ENCODE measurements at places on chromosomes 7 and 10. TPM values are rescaled to one million over a fixed set of nuclear protein-coding genes. Genes with fewer than 3 reads are reported as not detected.

Gene OR2A5
- total RNA-seq, result not detected

Gene RAB19
- not detected for total RNA-seq

Gene FIGNL1
- 4.7 TPM for total RNA-seq

Gene GPR85
- 2.0 TPM for total RNA-seq

Gene HTR7
- 0.31 TPM for total RNA-seq

Gene PARP12
- 8.5 TPM for total RNA-seq

Gene DRGX
- total RNA-seq, result not detected

Gene ATP5MK
- total RNA-seq, result 554 TPM

Gene SLC13A4
- total RNA-seq, result 0.12 TPM

Gene FOXI2
- total RNA-seq, result not detected

Gene TAS2R5
- total RNA-seq, result 0.59 TPM

Gene LRRC18
- not detected for total RNA-seq

Gene THNSL1
- total RNA-seq, result 2.1 TPM

Gene PRPS1L1
- not detected for total RNA-seq

- DNase-seq, result no peak
Measured at GRCh38 chr7:15678653-15679052, 7.8 kb downstream of the MEOX2 start.

GRCh38 chr7:92720604-92721350, 115.6 kb downstream of the CDK6 start:
- no peak for DNase-seq

- DNase-seq, result no peak
Measured at GRCh38 chr10:26837139-26837538, 23.6 kb downstream of the ABI1 start.

DNA sequence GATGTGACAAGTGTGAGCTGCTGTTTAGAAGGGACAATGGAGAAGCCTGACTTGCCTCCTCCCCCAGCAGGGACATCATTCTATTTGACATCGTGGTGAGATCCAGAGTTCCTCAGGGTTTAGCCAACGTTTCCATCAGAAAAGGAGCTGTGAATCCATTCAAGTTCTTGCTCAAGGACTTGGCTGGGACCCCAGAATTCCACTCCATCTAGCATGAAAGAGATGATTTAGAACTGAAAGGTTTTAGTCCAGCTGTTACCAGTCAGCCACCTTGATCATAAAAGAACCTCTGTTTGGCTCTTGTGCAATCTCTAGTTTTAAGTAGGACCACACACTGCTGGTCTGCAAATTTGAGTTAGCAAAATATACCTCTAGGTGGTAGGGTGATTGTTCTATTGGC, 337.6 kb downstream of the FRMD4A start:
- no peak for DNase-seq

- no peak for DNase-seq
Measured at GRCh38 chr7:41567031-41567730, 135.7 kb downstream of the INHBA start.

DNA sequence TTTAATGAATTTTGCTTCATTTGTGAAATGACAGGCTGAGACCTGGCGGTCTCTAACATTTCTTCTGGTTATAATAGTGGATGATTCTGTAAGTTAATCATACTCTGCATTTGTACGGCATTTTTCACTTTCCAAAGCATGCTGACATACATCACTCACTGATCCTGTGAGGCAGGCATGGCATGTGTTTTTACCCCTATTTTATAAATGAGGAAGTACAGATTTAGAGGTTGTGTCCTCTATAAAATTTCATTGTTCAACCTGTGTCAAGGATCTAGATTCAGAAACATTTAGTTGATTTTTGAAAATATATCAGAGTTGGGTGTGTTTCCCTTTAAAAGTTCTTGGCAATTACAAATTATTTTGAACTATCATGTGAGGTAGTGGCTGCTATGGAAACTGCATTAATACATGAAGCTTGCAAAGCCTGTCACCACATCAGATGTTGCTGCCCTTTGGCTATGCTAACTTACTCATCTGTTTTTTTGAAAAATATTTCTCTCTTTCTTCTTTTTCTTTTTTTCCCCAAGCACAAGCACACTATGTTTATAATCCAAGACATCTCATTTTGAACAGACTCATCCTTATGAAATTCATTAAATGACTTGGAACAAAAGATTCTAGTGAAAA, 172.7 kb downstream of the GNAI1 start:
- no peak for DNase-seq

DNA sequence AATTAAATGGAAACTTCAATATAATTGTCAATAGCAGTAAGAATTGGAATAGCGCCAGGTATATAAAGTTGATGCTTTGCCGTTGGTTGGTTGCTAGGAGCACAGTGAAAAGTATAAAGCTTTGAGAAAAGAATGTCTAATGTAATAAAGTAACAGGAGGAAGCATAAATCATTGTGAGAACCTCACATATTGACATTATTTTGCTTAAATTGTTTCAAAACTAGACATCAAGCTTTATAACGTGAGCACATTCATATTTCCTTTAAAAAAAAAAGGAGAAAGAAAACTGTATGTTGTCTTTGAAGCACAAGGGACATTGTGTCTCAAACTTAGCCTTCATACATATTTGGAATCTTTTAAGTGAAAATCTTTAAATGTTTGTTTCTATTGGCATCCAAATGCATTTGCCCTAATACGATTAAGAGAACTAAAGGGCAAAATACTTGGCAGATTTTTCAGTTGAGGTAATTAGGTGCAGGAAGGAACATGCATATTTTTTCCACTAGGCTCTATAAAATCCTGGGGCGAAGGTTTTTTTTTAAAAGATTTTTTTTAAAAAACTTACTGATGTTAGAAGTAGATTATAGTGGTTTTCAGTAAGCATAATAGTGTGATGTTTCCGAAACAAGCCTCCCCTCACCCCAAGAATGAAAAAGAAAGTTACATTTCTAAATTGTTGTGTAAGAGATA, 92.4 kb downstream of the ARID5B start:
- no peak for DNase-seq

- no peak for DNase-seq
Measured at GRCh38 chr10:97059006-97059871, 126.5 kb downstream of the SLIT1 start.

DNA sequence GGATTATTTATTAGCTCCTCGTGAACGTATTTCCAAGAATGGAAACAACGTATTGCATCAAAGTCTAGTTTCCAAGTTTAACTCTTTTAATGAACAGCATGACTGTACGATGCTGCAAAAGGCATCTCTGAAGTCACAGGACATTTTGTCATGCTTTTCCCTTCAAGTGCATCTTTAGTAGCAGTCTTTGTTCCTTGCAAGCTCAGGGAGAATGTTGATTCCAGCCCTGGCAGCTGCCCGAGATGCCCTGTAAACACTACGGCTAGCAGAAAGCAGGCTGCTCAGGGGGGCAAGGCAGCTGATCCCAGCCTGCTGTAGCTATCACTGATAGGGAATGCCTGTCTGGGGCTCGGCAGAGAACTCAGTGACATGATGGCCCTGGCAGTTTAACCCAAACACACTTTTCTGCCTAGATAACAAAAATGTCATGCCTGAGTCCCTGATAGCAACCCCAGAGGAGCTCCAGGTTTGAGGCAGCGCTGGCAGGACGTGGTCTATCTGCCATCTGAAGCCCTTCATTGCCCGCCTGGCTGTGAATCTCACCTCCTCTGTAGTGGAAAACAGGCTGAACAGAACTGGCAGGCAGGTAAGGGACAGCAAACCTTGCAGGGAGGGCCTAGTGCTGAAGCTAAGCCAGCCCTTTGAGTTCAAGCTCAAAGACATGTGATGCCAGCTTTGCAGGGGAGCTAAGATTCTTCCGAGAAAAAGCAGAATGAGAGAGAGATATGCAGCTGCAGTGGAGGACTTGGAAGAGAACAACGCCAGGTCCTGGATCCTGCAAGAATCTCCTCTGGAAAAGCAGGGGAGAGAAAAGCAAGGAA, 264.6 kb downstream of the SNX10 start:
- DNase-seq, result no peak

DNA sequence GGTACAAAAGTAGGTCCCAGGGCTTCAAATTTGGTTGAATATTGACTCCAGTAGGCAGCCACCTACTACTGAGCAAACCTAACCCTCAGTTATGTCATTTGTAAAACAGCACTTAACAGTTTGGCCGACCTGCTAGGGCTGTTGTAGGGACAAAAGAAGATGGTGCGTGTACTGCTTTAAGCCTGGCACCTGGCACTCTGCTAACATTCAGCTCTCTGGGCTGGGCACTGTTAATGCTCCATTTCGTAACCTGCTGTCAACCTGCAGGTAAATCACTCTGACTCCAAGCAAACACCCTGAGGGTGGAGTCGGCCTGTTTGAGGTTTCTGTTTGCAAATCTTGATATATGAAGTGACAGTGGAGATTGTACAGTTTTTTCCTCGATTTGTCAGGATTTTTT, 7.2 kb downstream of the ZKSCAN1 start:
- no peak for DNase-seq

GRCh38 chr7:47688311-47689100, 106.6 kb upstream of the TNS3 start:
- no peak for DNase-seq

- DNase-seq, result no peak
Measured at GRCh38 chr7:155228459-155228845, 69.2 kb upstream of the INSIG1 start.

DNA sequence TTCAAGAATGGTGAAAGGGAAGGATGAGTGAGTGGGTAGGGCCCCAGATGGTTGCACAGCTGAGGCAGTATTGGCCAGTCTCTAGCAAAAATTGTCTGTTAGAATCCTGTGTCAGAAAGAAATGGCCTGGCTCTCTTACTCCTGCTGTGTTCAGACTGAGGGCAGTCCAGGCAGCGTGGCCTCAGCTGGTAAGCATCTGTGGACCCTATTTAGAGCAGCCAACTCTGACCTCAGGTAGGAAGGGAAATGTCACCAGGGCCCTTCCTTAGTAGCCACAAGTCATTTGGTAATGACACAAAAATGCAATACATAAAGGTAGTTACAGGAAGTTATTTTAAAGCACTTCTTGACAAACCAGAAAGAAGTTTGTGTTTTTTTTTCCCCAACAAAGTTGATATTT, 1194.7 kb downstream of the CNTNAP2 start:
- DNase-seq, result no peak

GRCh38 chr7:111113263-111114017, 22.5 kb downstream of the LRRN3 start:
- DNase-seq, result no peak

GRCh38 chr7:36070230-36070629, 82.8 kb upstream of the EEPD1 start:
- DNase-seq, result no peak

DNA sequence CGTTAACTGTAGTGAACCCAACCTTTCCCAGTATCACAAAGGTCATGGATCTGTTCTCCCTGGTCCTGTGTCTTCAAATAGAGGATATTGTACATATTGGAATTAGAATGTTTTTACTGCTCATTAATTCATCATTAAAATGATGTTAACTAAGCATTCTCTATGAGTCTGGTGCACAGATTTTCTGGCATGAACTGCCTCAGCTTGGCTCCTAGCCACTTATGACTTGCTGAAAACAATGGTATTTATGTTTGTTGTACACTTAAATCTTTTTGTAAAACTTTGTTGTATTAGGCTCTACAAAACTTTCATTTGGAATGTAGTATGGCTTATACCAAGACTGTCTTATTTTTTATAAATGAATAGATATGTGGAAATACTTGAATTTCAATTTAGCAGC, 329.4 kb downstream of the TFEC start:
- DNase-seq, result no peak

DNA sequence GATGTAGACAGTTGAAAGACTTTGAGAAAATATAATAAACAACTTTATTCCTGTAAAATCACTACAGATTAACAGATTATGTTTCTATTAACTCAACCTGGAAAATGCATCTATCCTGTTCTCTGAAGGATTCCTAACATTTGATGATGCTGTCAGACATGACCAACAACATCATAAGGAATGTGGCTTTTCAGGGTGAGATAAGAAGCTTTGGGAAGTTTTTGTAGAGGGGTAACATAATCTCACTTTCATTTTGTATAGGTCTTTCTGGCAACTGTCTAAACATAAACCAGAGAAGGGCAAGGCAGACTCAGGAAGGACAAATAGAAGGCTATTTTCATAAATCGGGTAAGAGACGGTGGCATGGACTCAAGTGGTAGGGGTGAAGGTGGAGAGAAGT, 112.2 kb downstream of the TES start:
- DNase-seq, result no peak

Measured in right atrium auricular region (tissue), 2 donors.